Aortic smooth muscle cell (primary cell): ENCODE measurements at places on chromosomes 1 and 21. TPM values are rescaled to one million over a fixed set of nuclear protein-coding genes. Genes with fewer than 3 reads are reported as not detected.

Gene CRB1
- 0.25 and 0.26 TPM in 2 replicates for total RNA-seq

Gene C1orf141
- total RNA-seq, result not detected in 2 replicates

Gene ATAD3C
- total RNA-seq, result 0.56 and 0.66 TPM in 2 replicates

Gene LRRC71
- total RNA-seq, result 0.13 and 0.75 TPM in 2 replicates

Gene GSTM1
- 11.4 TPM in 1 of 2 replicates, not detected in the other for total RNA-seq

Gene LMOD1
- 25.8 and 61.5 TPM in 2 replicates for total RNA-seq

Gene KCND3
- under 0.01 and 0.26 TPM in 2 replicates for total RNA-seq

Gene UBL4B
- not detected in 2 replicates for total RNA-seq

Gene PTPRC
- 0.12 and 0.40 TPM in 2 replicates for total RNA-seq

Gene COL9A2
- total RNA-seq, result 0.53 and 1.1 TPM in 2 replicates

Gene TTC4
- 16.0 and 19.4 TPM in 2 replicates for total RNA-seq

Gene LCE1F
- total RNA-seq, result not detected in 2 replicates

Gene TARS2
- 12.2 and 18.4 TPM in 2 replicates for total RNA-seq

Gene NCF2
- under 0.01 and 0.19 TPM in 2 replicates for total RNA-seq

Gene CIART
- total RNA-seq, result 8.9 and 9.6 TPM in 2 replicates

Gene C1orf94
- under 0.01 and 0.06 TPM in 2 replicates for total RNA-seq

Gene ICOSLG
- total RNA-seq, result 0.06 and 0.13 TPM in 2 replicates
